ENCODE measurements at places on chromosomes 4 and X.

GRCh38 chr4:2290974-2291704 is 29.2 kb upstream of the MXD4 start:
- peak; percentile 46 for DNase-seq

GRCh38 chrX:33195698-33196097 is 15.7 kb downstream of the DMD start:
- no peak for DNase-seq

GRCh38 chr4:95102162-95102790 is 344.5 kb downstream of the BMPR1B start:
- DNase-seq, result no peak

- no peak for DNase-seq
Observed at GRCh38 chrX:69535661-69536060, 31.5 kb downstream of the NALF2 start.

GRCh38 chr4:52550186-52550585 is 108.9 kb downstream of the USP46 start:
- no peak for DNase-seq

Data from activated CD8-positive, alpha-beta memory T cell treated with anti-CD3 and anti-CD28 coated beads for 1 hour (primary cell).